Skeletal muscle cell (primary cell): ENCODE measurements at places on chromosomes 5 and 9.

- DNase-seq: no peak
These were observed 7.6 kb downstream of the SHB start for GRCh38 chr9:38061326-38061977.

DNA sequence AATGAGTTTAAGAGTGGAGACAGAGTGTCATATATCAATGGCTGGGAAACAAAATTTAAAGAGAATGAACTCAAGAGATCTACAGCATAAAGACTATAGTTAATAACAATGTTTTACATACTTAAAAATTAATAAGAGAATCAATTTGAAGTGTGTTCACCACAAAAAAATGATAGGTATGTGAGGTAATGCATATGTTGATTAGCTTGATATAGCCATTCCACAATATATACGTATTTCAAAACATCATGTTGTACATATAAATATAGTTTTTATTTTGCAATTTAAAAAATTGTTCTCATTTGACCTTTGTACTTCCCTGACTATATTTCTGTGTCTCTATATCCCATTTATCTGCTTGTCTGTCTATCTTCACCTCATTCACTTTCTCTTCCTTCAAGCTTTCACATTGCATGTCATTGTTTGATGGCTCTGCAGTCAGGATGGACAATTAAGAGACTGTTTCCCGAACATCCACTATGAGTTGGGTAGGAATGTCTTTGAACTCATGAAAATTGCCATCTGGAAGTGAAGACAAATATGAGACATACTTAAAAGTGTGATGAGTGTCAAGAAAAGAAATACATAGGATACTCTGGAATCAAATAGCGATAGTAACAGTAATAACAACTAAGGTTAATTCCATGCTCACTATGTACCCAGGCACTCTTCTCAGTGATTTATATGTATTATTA, 359.9 kb upstream of the ACTBL2 start:
- no peak for DNase-seq

GRCh38 chr9:134227451-134228411, 63.4 kb upstream of the RNU6ATAC start:
- no peak for DNase-seq

- DNase-seq: peak; percentile 90
These were observed 208.1 kb upstream of the PIK3R1 start for GRCh38 chr5:68007451-68007850.

GRCh38 chr9:71515626-71516025, 252.7 kb downstream of the CEMIP2 start:
- DNase-seq: no peak

DNA sequence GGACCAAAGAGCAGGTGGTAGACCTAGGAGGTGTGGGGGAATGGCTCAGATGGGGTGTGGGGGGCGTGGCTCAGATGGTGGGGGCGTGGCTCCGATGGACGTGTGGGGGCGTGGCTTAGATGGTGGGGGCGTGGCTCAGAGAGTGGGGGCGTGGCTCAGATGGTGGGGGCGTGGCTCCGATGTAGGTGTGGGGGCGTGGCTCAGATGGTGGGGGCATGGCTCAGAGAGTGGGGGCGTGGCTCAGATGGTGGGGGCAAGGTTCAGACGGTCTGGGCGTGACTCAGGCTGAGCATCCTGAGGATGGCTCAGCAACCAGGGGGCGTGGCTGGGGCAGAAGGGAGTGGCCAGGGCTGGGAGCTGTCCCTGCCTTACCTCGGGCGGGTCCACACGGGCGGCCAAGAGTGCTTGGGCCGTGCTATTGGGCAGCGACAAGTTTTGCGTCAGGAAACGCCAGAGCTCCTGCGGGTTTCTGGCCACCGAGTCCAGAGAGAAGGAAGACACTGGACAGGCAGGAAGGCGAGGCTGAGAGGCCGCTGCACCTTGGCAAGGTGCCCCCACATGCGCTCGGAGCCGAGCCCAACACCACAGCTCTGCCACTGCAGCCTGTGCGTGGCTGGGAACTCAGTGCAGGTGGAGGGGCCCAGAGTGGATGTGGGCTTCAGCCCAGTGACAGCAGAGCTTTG, 5.9 kb downstream of the ABCA2 start:
- no peak for DNase-seq

DNA sequence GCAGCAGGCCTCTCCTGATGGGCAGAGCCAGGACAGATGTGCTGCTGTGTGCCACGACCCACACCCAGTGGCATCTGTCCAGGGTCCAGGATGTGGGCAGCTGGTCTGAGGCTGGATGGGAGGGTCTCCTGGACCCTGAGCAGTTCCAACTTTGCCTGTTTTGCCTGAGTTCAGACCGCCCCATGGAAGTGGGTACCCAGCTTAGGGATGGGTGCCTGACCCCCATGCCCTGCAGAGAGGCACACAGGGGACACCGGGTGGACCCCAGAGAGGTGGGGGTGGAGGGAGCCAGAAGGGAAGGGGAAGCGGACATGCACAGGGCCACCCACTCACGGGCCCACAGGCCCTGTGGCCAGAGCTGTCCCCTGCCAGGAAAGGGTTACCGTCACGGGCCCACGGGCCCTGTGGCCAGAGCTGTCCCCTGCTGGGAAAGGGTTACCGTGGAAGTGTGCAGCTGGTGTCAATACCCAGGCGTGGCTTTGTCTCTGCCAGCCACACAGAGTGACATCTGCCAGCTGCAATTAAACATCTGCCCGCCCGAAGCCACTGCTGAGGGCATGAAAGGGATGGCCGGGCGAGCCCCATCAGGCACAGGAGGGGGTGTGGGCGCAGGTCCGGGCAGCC, 50.0 kb downstream of the NACC2 start:
- DNase-seq: no peak

DNA sequence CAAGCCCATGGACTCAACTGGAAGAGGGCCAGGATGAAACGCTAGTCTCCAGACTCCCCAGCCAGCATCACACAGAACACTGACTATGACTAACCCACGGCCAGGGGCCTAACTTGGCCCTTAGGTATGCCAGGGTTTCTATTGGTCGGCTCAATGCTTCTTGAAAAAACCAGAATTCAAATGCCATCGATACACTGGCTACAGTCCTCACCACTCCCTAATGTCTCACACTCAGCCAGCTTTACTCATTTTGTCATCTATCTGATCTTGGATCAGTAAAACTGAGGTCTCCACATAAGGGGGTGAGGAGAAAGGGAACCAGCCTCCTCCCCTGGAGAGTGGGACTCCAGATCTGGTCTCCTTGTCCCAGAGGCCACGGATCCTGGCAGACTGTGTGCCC, 59.5 kb upstream of the FUBP3 start:
- no peak for DNase-seq

- no peak for DNase-seq
These were observed 143.0 kb downstream of the XRCC4 start for GRCh38 chr5:83220331-83220730.

- DNase-seq: no peak
These were observed 15.1 kb downstream of the TEK start for GRCh38 chr9:27124151-27124550.

- DNase-seq: no peak
These were observed 1.4 kb downstream of the TAF7 start for GRCh38 chr5:141319202-141319601.

DNA sequence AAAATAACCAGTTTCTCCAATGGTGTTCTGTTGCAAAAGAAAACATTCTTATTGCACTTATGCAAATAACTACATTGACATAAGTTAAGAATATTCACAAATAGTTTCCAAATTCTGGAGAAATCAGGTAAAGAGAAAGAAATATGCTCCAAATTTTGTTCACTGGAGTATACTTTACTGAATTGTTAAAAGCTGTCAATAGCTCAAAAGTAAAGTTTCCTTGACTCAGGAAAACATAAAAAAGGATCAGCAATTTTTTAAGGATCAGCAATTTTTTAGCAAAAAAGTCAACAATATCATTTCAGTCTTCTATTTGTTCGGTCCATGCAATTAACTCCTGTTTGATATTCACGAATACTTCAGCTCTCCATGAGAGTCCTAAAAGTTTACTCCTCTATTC, 51.6 kb downstream of the ANXA2R start:
- no peak for DNase-seq

GRCh38 chr5:12934722-12935121, 1009.8 kb downstream of the DNAH5 start:
- no peak for DNase-seq

- no peak for DNase-seq
These were observed 350.8 kb downstream of the NFIB start for GRCh38 chr9:13963005-13963653.

- no peak for DNase-seq
These were observed 53.0 kb downstream of the ZNF622 start for GRCh38 chr5:16412556-16412955.

DNA sequence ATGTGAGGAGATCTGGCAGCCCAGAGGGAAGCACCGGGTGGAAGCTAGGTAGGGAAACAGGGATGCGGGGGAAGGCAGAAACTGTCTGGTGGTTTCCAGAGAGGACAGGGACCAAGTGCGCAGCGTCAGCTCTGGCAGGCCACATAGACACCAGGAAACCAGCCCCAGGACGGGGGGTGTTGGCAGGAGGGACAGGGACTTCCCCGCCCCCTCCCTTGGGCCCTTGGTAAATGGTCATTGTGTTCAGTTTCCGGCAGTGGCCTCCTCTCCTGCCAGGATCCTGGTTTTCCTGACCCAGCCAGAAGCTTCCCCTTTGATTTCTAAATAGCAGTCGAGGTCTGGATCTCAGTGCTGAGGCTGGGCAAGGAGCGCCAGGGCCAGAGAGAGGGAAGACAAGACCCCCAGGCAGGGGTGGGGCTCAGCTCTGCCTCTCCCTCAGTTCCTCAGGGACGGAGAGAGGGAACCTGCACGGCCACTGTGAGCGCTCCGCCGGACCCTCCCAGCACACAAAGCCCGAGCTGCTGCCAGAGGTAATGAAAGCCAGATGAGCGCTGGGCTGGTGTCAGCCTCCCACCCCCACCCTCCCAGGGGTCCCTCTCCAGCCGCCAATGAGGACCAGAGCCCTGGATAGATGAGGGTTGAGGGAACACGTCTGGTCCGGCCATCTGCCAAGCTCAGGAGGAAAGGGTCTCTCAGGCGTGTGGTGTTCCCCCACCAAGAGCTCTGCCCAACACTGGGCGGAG, 1.8 kb downstream of the RALGDS start:
- DNase-seq: no peak

DNA sequence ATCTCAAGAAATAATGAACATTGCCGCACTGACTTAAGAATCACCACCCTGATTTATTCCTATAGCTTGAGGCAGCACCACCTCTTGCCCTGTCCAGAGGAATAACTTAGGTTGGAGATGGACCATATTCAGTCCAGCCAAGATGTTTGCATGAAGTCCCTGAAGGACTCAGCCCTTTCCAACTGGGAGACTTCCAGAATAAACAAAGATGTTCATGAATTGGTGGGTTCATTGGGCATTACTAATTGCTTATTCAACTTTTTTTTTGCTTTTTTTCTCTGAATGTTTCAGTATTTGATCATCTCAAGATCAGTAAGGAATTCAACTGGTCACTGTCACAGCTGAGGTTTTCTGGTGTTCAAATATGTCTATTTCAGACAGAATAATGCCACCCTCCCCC, 470.6 kb downstream of the CCDC171 start:
- DNase-seq: no peak

- no peak for DNase-seq
These were observed 122.5 kb downstream of the NPR3 start for GRCh38 chr5:32833663-32834062.

GRCh38 chr9:134213881-134214341, 49.5 kb upstream of the RNU6ATAC start:
- no peak for DNase-seq

DNA sequence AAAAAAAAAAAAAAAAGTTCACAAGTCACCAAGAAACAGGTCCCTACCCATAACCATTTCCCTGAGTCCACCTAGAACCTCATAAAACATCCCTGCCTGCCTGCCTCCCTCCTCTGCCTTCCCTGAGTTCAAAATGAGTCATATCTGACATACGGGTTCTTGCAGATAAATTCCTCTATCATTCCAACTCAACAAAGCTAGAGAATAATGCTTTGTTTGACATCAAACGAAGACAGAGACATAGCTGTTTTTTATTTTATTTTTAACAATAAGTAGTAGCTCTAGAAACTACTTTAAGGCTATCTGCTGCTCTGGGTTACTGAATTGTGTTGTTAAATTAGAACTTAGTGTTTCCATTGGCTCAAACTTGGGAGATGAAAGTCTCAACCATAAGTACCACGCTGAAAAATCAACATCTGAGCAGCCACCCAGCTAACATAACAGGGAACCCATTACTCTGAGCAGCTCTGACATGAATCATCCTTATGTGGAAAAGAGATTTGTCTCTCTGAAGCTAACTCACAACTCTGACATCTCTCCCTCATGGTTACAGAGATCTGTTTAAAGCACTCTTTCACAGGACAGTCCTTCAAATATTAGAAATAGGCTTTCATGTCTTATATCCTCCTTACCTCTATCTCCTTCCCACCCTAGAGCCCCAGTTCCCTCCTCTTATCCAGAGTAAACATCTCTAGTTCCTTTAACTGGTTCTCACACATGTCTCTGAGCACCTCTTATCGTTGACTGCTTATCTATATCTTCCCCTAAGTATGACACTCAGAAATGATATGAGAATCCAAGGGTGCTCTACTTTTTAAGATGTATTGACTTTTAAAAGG, 12.1 kb downstream of the TMEM245 start:
- DNase-seq: no peak

- no peak for DNase-seq
These were observed 40.7 kb downstream of the WNK2 start for GRCh38 chr9:93224591-93224990.

DNA sequence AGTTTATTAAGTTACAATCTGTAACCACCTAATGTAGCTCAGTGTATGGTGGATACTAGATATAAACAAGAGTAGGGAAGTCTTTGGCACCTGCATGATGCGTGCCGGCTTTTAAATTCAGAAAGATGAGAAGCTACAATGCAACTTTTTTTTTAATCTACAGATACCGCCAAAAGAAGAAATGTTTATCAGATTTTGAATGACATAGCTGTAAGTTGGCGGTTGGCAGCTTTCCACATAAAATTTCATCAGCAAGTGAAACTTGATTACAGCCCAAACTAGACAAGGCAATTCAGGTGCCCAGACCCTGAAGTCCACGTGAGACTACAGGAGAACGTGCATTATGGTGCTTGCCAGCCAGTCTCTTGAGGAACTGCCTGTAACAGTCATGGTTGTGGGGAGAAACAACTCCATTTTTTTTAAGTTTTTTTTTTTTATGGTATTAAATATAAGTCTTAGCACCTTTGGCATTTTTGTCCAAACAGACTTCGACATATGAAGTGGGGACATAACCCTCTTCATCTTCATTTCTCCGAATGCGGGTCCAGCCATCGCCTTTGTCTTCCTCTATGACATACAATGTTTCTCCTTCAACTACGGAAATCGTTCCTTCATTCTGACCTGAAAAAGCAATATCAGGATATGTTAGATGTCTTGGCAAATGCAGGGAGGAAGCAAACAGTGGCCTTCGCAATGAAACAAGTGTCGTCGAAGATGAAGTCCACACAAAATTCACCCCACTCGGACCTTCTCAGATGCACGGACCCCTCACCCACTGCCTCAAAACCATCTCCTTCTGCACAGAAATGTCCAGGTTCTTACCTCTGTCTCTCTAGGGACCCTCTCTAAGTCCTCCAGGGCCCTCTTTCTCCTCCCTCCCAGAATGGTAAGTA, 60.4 kb downstream of the USP20 start:
- DNase-seq: no peak

GRCh38 chr5:153866176-153866575, 172.5 kb downstream of the FAM114A2 start:
- DNase-seq: no peak
